Stimulated activated CD4-positive, alpha-beta T cell treated with anti-CD3 and anti-CD28 coated beads, Interleukin-12 subunit alpha, Interleukin-12 subunit beta, amount 100 ng/mL, for 48 hours (primary cell): ENCODE measurements at places on chromosomes 12 and 14.

GRCh38 chr12:113478351-113479011, 6.8 kb upstream of the LHX5 start:
- no peak for DNase-seq

GRCh38 chr14:91377700-91378652, 39.6 kb downstream of the CCDC88C start:
- peak; percentile 53 for DNase-seq

- DNase-seq = no peak
These were observed 183.8 kb upstream of the ATP2B1 start for GRCh38 chr12:89892436-89892835.

DNA sequence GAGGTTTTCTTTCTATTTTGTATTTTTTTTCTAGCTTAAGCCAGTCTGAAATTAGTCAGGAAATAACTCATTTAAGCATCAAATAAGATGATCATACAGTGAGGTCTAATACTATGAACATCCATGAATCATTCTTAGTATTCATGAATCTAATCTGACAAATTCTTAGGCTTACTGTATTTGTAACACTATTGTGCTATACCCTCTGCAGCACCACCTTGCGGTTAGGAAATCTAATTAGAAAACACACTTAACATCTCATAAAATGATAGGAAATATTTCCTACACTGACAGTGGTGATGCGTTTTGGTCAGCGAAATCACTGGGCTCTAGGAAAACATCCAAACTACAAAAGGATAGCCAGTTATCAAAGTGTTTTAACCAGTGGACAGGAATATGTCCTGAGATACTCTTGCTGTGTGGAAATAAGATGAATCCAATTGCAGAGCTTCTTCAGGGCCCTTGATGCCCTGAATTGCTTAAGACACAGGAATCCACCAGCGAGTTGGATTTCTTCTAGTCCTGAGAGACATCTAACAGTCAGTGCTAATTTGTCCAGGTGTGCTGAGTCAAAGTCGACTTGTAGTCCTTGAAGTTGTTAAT, 109.3 kb upstream of the MYF6 start:
- DNase-seq = no peak

DNA sequence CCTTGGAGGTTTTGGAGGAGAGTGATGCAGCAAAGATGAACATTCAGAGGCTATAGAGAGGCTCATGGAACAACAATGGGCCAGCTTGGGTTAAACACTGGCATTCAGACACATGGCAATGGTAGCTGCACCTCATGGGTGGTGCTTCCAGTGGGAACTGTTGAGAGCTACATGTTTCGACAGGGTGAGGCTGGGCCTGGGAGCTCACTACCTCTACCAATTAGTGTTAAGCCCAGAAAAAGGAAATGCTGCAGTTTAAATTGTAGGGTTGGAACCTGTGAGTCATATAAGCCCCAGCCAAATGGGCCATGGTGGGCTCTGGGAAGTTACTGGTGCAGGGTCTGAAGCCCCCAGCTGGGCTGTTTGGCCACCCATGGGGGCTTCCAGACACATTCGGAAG, 279.7 kb downstream of the ZFP36L1 start:
- no peak for DNase-seq

DNA sequence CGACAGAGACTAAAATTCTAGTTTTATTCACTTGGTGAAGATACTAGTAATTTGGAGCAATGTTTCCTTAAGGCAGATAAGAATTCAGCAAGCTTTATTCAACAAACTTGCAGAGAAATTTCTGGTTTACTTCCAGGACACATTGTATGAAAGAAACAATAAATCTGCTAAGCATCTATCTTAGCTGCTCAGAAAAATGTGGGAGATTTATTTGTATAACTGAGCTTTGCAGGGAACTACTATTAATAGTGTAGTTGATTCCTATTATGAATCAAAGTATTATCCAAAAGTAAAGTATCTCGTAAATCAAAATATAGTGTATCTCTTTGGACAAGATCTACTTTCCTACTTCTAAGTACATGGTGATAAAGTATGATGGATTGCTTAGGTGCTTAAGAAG, 239.4 kb upstream of the TMTC1 start:
- no peak for DNase-seq

GRCh38 chr12:70367258-70368141, 1.4 kb downstream of the KCNMB4 start:
- no peak for DNase-seq

DNA sequence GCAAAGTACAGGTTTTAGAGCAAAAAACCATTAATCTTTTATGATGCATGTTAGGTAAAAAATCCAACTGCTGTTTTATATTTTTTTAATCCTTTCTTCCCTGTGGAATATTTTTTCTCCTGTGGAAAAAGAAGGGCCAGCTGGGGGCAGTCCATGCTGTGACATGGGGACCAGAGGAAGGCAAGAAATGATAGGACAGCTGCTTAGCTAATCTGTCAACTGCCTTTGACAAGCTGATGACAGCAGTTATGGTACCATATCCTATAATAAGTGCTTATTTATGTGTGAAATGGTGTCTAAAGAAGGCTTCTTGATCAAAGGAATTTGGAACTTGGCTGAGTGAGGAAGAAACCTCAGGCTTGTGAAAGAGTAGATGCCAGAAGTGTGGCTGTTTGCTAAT, 452.4 kb upstream of the NOVA1 start:
- DNase-seq = no peak
